Right atrium auricular region (tissue), 2 donors: ENCODE measurements at places on chromosomes 3 and 15. TPM values are rescaled to one million over a fixed set of nuclear protein-coding genes. Genes with fewer than 3 reads are reported as not detected.

DNA sequence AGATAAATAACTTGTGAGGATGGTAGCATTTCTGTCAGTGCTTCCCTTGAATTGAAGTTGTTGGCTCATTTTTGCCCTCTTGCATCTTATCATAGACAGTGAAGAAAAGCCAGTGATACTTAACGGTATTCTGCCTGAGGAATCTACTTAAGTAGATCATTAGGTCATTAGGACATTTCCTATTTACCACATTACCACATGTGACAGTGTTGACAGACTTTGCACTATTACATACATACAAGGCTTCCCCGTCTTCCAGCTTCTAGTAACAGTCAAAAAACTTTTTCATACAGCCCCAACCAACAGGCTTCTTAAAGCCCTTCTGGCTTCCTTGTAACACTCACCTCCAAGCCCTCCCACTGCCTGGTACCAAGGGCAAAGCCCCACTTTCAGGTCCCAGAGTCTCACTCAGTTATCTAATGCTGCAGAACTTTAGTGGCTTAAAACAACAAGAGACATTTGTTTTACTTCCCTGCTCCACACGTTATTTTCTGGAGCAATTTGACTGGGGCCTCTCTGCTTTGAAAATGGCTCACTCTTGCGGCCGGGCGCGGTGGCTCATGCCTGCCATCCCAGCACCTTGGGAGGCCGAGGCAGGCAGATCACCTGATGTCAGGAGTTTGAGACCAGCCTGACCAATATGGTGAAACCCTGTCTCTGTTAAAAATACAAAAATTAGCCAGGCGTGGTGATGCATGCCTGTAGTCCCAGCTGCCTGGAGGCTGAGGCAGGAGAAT lies 40.0 kb downstream of the ASB7 start:
- DNase-seq, result no peak
- H3K27me3 ChIP-seq, result no peaks in the 10 kb centered on the region
- no peak overlapping the region for H3K4me3 ChIP-seq
- no peaks in the 10 kb centered on the region for H3K36me3 ChIP-seq

GRCh38 chr3:197019535-197019934 lies 10.1 kb downstream of the MELTF start:
- H3K27me3 ChIP-seq, result no peaks in the 10 kb centered on the region
- no peaks in the 10 kb centered on the region for H3K36me3 ChIP-seq
- no peak for DNase-seq
- H3K4me1 ChIP-seq, result no peaks in the 10 kb centered on the region
- H3K4me3 ChIP-seq, result no peak overlapping the region
- H3K27ac ChIP-seq, result no peak overlapping the region

DNA sequence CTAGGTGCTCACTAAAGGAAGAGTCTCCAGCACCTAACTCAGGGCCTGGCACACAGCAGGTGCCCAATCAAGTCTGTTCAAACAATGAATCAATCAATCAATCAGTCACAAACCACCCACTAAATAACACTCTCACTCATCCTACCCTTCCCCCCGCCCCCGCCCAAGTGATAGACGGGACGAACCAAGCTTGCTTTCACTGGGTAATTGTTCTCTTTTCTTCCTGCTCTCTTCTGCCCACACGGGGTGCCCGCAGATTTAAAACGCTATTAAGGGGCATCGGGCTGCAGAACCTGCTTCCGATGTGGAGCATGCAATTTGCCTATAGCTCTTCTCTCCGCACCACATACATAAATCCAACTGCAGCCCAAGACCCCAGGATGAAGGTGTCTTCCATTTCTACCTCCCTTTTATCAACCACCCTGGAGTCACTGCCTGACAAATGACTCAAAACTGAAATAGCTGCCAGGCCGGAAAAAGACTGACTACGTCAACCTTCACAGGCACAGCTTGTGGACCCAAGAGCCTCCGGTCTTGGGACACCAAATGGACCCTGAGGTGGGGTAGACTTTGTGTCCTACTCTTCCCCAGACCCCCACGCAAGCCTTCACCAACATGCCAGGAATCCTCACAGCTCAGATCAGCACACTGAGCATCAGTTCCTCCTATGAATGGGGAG lies 1.7 kb downstream of the KLHL25 start:
- H3K27ac ChIP-seq, result no peak overlapping the region
- no peaks in the 10 kb centered on the region for H3K4me1 ChIP-seq
- H3K27me3 ChIP-seq, result no peaks in the 10 kb centered on the region
- DNase-seq, result no peak

- peaks cover 23% of the 10 kb centered on the region for H3K4me1 ChIP-seq
- no peaks in the 10 kb centered on the region for H3K36me3 ChIP-seq
- no peak overlapping the region for H3K27ac ChIP-seq
- H3K27me3 ChIP-seq, result no peaks in the 10 kb centered on the region
- H3K4me3 ChIP-seq, result no peak overlapping the region
Observed at GRCh38 chr3:150080058-150080730, 109.5 kb upstream of the PFN2 start.

- DNase-seq, result no peak
- no peak overlapping the region for H3K27ac ChIP-seq
- no peaks in the 10 kb centered on the region for H3K36me3 ChIP-seq
- no peaks in the 10 kb centered on the region for H3K4me1 ChIP-seq
- no peaks in the 10 kb centered on the region for H3K27me3 ChIP-seq
Observed at GRCh38 chr3:59467476-59467875, 417.7 kb upstream of the CFAP20DC start.

DNA sequence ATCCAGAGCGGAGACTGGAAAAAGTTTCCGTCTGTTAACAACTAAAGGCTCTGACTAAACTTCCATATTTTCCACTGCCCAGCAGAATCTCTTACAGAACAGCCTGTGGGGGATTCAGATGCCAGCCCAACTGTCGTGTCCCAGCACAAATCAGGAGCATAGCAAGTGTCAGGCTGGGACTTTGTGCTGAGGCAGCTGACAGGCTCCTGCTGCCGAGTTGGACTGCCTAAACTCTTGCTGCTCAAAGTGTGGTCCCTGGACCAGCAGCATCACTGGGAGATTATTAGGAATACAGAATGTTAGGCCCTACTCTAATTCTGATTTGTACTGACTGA lies 31.2 kb upstream of the CMTM7 start:
- H3K36me3 ChIP-seq, result no peaks in the 10 kb centered on the region
- no peaks in the 10 kb centered on the region for H3K4me1 ChIP-seq
- no peak overlapping the region for H3K27ac ChIP-seq
- no peaks in the 10 kb centered on the region for H3K27me3 ChIP-seq
- H3K4me3 ChIP-seq, result no peak overlapping the region

DNA sequence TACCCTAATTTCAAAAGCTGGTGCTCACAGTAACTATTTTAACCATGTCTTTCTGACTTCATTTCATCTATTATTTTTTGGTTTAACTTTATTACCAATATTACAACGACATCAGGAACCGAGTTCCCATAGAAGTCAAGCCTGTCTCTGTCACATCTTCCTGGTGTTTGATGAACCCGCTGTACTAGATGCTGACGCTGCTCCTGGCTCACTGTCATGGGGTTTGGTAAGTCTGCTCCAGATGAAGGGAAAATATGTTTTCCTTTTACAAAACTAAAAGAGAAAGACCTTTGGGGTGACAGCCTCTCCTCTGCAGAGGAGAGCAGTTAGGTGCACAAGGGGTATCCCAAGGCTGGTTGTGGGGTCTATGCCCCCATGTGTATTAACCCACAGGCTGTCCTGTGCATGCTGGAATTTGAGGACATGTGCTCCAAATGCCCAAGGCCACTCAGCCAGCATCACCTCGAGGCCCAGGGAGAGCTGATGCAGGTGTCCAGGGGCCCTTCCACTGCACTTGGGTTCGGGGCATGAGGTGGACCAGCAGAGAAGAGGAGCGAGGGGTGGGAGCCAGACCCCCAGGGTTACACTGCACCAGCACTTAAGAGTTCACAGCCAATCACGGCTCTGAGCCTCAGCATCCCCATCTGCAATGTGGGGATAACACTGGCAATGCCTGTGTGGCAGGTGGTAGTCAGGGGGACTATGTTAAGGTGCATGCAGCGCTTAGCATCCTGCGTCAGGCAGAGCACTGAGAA lies 62.2 kb downstream of the ATP10A start:
- peaks cover 15% of the 10 kb centered on the region for H3K4me1 ChIP-seq
- H3K4me3 ChIP-seq, result no peak overlapping the region
- H3K27ac ChIP-seq, result no peak overlapping the region
- DNase-seq, result no peak
- H3K27me3 ChIP-seq, result no peaks in the 10 kb centered on the region

DNA sequence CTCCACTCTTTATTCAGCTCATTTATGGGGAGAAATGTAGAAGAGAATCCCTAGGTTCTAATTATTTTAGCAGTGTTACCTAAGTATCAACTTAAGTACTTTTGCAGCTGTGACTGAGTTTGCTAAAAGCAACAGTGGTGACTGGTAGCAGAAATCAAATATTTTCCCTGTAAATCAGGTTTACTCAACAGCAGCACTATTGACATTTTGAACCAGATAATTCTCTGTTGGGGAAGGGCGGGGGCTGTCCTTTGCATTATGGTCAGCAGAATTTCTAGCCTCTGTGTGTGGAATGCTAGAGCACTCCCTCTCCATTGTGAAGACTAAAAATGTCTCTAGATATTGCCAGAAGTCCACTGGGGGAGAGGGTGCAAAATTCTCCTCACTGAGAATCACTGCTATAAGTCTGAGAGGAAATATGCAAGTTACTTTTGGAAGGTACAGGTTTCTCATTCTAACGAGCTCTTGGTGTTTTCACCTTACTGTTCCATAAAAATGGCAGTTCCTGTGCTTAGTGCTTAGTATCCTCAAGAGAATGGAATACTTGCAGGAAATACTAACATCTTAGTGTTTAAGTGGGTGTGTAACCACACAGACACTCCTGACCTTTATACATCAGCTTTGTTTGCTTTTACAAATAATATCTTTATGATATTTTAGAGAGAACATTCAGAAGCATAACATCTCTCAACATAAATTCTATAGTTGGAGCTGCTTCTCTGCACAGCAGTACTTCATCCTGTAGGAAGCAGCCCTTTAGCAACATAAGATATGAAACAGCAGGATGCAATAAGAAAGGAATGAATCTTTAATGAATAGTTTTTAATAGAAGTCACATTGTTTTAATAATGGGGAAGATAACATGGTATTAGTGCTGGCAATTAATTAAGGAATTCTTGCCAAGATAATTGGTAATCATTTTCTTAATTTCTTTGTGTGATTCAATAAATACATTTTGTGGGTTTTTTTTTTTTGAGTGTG lies 246.5 kb upstream of the GOLIM4 start:
- H3K27me3 ChIP-seq, result no peaks in the 10 kb centered on the region
- no peak for DNase-seq
- H3K4me1 ChIP-seq, result no peaks in the 10 kb centered on the region
- H3K4me3 ChIP-seq, result no peak overlapping the region
- no peaks in the 10 kb centered on the region for H3K36me3 ChIP-seq

- no peaks in the 10 kb centered on the region for H3K36me3 ChIP-seq
- no peak overlapping the region for H3K27ac ChIP-seq
- DNase-seq, result no peak
- H3K4me3 ChIP-seq, result no peak overlapping the region
Observed at GRCh38 chr3:103976931-103977339, 1389.8 kb upstream of the ALCAM start.

DNA sequence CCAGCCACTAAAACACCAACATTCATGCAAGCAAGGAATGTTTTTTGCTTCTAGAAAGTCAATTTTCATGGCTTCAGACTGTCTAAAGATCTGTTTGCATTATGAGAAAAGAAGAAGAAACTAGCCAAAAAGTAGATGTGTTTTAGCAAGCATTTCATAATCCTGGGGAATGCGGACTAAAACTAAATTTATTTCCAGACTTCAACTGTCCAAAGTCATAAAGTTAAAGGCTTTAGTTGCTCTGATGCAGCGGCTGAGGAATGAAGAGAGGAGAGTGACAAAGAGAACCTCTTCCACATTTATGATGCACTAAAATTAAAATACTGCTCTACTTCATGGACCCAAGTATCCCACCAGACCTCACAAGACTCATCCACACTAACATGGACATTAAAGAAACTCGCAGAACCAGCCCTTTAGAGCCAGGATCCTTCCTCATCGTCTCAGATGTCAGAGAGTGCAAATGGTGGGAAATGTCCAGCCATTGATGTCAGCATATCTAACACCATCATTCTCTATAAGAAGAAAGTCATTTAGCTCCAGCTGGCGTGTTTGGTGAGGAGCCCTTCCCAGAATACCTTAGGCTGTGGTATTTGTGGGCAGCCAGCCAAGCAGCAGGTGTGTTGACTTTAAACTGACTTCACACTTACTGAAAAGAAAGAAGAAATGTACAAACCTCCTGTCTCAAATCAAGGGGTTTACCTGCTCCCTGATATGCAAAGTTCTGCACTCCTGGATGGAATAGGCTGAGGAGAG lies 17.4 kb downstream of the FYCO1 start:
- H3K4me1 ChIP-seq, result no peaks in the 10 kb centered on the region
- H3K27ac ChIP-seq, result no peak overlapping the region
- H3K4me3 ChIP-seq, result no peak overlapping the region
- H3K27me3 ChIP-seq, result no peaks in the 10 kb centered on the region
- H3K36me3 ChIP-seq, result peaks cover 95% of the 10 kb centered on the region

GRCh38 chr3:32419742-32420125 lies 28.1 kb downstream of the CMTM7 start:
- H3K4me3 ChIP-seq, result no peak overlapping the region
- no peaks in the 10 kb centered on the region for H3K36me3 ChIP-seq
- no peaks in the 10 kb centered on the region for H3K27me3 ChIP-seq
- H3K4me1 ChIP-seq, result no peaks in the 10 kb centered on the region
- DNase-seq, result no peak

- no peak overlapping the region for H3K4me3 ChIP-seq
- H3K27ac ChIP-seq, result peak overlapping the region; percentile 79
- H3K4me1 ChIP-seq, result no peaks in the 10 kb centered on the region
- H3K27me3 ChIP-seq, result no peaks in the 10 kb centered on the region
Observed at GRCh38 chr3:100073049-100073713, 41.1 kb downstream of the FILIP1L start.

DNA sequence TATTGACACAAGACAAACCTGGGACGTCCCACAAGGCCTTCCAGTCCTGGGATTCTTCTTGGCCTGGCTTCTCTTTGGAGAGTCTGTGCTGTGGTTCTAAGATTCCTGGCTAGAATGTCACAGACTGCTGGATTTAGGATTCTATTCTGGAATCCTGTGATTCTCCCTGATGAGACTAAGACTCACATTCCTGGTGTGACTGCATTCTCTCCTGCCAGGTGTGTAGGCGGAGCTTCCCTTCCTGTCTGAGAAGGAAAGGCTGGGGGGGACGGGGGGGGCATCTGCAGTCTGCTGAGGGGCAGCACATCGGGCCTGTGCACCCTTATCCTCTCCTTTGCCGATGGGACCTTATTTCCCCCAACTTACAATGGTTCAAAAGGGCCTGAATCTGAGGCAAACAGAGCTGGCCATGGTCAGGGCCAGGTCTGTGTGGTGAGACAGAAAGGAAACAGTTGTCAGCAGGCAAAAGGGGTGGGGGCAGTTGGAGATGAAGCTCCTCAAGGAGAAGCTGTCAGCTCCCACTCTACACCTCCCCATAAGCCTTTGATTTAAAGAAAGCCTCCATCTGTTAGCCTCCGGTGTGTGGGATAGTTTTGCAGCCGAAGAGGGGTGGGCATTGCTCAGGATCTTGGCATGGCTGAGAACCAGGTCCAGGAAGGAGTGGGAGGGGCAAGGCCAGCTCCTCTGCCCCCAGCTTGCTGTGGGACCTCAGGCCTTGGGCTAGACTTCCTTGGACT lies 30.9 kb downstream of the VIPR1 start:
- H3K27ac ChIP-seq, result no peak overlapping the region
- no peaks in the 10 kb centered on the region for H3K36me3 ChIP-seq
- H3K4me3 ChIP-seq, result no peak overlapping the region

C3orf80 gene
- total RNA-seq, result not detected

PYGO1 gene
- 4.3 TPM for total RNA-seq

ZNF501 gene
- 3.1 TPM for total RNA-seq

UPK1B gene
- total RNA-seq, result 5.2 TPM

SERINC4 gene
- not detected for total RNA-seq

TIMP4 gene
- total RNA-seq, result 31.1 TPM
